ENCODE measurements at places on chromosomes 3 and 15.

DNA sequence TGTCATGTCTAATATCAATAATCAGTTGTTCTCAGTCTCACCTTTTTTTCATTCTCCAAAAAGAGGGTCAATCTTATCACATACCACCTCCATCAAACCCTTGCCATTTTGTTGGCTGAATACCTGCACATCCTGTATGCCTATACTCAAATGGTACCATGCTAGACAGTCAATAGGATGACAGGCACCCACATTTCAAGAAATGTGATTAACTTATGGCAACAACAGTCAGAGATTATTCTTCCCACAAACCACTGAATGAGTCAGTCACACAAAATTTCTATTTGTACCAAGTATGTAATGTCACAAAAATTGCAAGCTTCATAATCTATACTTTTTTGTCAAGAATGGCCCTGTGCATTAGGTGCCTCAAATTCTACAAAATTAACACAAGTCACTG, 5.1 kb upstream of the SLC27A2 start:
- peak; percentile 37 for DNase-seq

DNA sequence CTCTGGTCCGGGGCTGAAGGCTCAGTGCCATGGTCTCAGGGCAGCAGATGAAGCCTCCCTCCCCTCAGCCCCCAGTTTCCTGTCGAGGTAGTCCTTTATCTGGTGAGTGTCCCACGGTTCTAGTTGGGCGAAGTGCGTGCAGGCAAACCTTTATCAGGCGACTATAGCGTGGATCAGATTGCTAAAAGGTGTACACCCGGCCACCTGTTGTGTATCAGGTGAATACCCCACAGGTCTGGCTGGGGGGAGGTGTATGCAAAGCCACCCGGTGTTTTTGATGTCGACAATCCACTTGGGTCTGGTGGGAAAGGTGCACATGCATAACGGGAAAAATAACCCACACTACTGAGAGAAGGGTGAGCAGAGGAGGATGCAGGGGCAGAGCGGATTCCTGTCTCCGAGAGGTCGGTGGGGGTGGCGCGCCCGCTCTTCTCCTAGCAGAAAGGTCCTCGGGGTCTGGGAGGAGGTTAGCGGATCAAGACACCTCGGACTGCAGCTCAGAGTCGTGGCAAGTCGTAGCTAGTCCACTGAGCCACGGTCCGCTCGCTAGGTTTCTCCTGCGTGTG, 507 bp downstream of the SLC12A6 start:
- peak; percentile 33 for DNase-seq

- peak; percentile 4 for DNase-seq
Measured at GRCh38 chr15:26838742-26839460, 28.0 kb upstream of the GABRA5 start.

DNA sequence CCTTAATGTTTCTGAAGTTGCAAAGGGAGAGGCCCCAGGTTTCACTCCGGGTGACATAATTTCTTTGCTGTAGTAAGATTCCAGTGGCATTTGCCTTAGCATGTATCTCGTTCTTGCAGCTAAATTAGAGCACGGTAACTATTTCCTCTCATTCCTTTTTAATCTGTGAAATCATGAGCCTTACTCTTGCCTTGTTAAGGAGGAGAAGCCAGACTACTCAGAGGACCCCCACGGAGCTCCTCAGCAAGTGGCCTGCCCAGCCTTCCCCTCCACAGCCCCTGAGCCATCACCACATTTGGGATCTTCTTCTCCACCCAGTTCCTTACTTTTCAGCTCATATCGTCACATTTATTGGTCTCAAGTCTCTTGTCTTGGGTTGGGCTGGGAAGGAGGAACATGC, 54.2 kb downstream of the ABHD2 start:
- no peak for DNase-seq

- DNase-seq: peak; percentile 15
Measured at GRCh38 chr15:74655424-74655823, 39.8 kb downstream of the CLK3 start.

DNA sequence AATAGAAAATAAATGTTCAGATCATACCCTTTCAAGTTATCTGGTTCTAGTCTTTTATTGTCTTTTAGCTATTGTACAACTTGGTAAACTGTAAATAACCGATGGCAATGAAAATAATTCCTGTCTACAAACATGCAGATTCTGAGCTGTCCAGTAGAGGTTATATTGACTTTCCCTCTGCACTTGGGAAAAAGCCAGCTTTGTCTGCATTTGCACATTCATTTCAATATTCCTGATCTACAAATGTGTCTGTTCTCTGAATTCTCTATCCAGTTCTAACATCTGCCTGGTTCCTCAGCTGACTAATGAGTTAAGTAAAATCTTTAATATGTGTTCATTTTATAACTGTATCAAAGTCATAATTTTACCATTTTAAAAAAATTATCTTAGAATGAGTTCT, 408.5 kb downstream of the ERC2 start:
- DNase-seq: peak; percentile 4

- DNase-seq: no peak
Measured at GRCh38 chr15:75363786-75364185, 4.6 kb downstream of the MAN2C1 start.

DNA sequence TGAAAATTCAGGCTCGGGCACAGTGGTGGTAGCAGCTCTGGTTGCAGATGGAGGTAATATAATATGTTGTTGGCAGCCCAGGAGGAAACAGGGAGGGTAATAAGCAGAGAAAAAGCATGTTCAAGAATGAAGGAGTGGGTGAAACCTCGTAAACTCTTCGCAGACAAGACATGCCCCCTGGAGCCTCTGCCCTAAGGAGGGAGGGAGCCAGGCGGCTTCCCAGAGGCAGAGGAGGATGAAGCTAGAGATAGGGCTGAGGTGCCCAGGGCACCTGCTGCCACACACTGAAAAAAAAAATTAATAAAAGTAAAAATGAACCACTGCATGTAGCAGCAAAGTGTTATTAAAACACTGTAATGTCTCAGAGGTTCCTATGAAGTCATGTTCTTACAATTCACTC, 137.3 kb downstream of the FOXP1 start:
- no peak for DNase-seq

- no peak for DNase-seq
Measured at GRCh38 chr3:30954426-30954825, 60.0 kb upstream of the GADL1 start.

- DNase-seq: no peak
Measured at GRCh38 chr15:34584330-34584668, 848 bp upstream of the GOLGA8B start.

DNA sequence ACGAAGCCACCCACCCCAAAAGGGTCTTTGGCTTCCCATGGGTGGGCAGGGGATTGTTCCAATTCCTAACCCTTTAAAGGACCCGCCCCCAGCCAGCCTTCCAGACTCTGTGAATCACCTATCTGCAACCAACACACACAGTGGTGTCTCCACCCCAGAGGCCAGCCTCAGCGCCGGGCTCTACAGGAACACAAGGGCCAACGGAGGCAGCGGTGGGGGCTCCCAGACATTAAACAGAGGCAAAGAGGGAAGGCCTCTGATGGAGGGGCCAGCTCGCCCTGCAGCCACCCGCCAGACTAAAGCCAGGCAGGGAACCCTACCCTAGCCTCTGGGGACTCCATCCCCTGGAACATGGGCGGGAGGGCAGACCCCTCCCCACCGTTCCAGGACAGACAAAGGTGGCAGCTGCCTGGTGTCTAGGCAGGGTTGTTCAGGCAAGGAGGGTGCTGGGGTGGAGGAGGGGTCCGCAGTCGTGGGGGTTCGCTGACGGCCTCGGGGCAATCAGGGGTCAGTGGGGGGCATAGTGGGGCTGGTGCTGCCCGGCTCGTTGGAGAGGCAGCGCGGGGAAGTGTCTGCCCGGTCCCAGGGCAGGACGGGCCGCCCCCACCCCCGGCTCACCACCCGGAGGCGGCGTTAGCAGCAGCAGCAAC, 448 bp downstream of the SHISA5 start:
- peak; percentile 87 for DNase-seq

All from GM23248 (cell line).